T1000 (cell line): ENCODE measurements at places on chromosomes 11 and 22.

- no peak for DNase-seq
Measured at GRCh38 chr22:43466710-43467109, 54.9 kb downstream of the MPPED1 start.

- DNase-seq: no peak
Measured at GRCh38 chr11:117843666-117844484, 19.3 kb upstream of the FXYD2 start.

DNA sequence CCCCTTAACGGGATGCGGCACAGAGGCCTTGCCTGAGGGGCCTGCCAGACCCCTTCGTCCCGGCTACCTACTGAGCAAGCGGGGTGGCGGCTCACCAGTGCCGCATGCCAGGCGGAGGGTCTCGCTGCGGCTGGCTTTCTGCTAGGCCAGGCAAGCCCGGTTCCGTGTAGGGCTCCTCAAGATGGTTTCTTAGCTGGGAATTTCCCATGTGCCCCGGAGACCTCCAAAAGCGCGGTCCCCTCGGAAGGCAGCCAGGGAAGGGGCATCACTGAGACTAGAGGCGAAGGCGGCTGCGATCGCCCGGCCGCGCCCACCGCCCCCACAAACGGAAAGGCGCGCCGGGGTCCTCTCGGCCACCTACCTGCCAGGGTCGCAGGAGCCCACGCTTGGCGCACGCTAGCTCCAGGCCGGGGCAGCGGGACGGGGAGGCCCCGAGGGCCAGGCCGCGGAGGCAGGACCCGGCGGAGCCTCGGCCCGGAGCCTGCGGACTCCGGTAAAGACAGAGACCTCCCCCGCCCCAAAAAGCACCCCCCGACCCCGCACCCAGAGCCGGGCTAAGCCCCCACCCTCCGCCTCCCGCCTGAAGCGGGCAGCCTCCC, 23.8 kb downstream of the MICAL3 start:
- no peak for DNase-seq

GRCh38 chr11:1204381-1205101, 18.3 kb upstream of the MUC5B start:
- no peak for DNase-seq

DNA sequence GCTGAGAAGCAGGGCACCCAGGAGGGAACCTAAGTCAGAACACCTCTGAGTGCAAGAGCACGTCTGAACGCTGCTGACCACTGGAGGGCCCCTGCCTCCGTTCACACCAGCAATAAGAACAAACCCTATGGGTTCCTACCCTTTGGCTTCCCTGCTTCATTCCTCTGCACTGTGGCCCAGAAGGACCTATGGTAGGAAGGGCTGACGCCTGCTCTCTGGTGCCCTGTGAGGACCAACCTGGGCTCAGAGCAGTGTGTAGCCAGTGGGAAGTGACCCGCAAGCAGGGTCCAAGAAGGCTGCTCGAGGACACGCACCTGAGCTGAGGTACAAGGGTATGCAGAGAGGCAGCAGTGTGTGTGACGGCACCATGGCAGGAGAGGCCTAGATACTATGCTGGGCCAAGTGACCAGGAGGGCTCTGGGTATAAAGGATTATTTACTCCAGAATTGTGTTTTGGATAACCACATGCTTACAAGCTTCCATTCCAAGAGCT, 68.8 kb upstream of the CLTCL1 start:
- DNase-seq: no peak

DNA sequence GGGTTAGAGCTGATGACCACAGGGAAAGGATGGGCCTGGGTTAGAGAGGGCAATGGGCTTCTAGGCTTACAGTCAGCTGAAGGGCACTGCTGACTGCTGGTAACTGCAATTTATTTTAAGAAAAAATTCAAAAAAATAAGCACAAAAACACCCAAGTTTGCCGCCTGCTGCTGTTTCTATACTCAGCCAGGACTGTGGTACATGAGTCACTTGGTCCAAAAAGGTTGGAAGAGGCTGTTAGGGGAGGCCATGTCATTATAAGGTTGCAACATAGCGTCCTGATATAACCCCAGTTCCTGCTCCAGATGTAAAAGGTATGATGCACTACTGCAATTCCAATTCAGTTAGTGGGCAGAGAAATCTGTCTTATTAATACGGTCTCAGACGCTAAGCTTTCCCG, 98.9 kb downstream of the ETS1 start:
- DNase-seq: no peak

DNA sequence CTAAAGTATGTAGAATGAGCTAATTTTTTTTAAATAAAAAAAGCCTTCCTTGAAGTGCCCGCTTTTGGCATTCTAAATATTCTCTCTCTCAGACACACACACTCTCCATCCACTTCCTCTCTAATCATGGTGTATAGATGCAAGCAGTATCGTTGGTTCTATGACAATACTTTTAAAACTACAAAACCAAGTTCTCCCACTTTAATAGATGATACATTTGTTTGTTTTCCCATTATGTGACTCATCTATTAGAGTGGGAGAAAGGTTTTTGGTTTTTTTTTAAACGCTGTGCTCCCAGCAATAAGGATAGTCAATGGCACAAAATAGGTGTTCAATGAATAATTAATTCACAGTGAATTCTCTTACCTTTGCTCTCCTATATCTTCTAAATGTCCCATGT, 44.6 kb downstream of the FZD4 start:
- no peak for DNase-seq

GRCh38 chr22:23222033-23222792, 41.9 kb downstream of the BCR start:
- no peak for DNase-seq

GRCh38 chr11:27619039-27619574, 81.1 kb downstream of the BDNF start:
- no peak for DNase-seq

- DNase-seq: no peak
Measured at GRCh38 chr11:85902353-85902752, 47.2 kb downstream of the CCDC83 start.

- DNase-seq: no peak
Measured at GRCh38 chr22:27692243-27692642, 109.3 kb downstream of the MN1 start.

- no peak for DNase-seq
Measured at GRCh38 chr11:114651145-114651718, 27.1 kb upstream of the NXPE2 start.

DNA sequence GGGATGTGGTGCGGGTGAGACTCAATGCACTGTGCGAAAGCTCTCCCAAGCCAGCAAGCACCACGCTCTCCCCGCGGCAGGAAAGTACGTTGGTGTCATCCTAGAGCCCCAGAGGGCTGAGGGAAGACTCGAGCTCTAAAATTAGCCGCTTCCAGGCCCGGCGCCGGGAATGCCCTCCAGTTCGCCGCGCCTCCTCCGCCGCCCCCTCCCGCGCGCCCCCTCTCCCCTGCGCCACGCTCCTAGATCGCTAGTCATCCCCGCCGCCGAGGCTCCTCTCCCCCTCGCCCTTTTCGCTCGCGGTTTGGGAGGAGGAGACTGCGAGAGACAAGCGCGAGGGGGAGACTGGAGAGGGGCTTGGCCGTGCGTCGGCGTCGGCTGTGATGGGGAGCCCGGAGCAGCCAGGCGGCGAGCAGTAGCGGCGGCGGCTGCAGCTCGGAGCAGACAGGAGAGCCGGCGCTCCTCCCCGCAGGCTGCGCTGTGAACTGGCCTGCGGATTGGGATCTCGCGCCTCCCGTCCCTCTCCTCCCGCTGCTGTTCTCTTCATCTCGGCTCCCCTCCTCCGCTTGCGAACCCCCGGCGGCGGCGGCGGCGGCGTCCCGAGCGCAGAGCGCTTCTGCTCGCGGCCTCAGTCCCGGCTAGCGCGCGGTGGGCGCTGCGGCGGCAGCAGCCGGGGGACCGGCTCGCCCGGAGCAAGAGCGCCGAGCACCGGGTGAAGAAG, at the start of gene FAT3:
FAT3 (plus strand) TSS at position 412 of the 718 bp plus-strand sequence. CDS start 127,295 bp downstream, outside the sequence.
- peak; percentile 31 for DNase-seq

- DNase-seq: no peak
Measured at GRCh38 chr11:15307619-15308024, 192.9 kb downstream of the INSC start.

DNA sequence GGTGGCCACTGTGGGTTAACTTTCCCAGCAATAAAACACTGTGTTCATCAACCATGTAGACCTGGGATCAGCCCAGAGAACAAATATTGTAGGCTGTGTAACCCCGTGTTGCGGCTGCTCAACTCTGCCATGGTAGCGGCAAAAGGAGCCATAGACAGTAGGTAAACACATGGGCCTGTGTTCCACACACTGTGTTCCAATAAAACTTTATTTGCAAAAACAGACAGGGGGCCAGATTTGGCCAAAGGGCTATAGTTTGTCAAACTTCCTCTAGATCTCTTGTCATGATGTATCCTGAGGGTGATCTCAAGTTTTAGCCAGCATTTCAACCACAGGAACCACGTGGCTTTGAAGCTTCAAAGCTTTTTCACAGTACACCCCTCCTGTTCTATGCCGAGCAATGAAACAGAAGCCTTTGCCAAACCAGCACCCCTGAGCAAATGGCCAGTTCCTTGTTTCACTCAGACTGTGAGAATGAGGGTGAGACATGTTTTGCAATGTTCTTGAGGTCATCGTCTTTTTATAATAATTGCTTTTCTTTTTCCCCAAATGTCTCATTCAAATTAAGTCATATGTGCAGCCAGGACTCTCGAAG, 49.9 kb upstream of the FADD start:
- DNase-seq: no peak

- no peak for DNase-seq
Measured at GRCh38 chr11:44574610-44575287, 9.3 kb downstream of the CD82 start.

DNA sequence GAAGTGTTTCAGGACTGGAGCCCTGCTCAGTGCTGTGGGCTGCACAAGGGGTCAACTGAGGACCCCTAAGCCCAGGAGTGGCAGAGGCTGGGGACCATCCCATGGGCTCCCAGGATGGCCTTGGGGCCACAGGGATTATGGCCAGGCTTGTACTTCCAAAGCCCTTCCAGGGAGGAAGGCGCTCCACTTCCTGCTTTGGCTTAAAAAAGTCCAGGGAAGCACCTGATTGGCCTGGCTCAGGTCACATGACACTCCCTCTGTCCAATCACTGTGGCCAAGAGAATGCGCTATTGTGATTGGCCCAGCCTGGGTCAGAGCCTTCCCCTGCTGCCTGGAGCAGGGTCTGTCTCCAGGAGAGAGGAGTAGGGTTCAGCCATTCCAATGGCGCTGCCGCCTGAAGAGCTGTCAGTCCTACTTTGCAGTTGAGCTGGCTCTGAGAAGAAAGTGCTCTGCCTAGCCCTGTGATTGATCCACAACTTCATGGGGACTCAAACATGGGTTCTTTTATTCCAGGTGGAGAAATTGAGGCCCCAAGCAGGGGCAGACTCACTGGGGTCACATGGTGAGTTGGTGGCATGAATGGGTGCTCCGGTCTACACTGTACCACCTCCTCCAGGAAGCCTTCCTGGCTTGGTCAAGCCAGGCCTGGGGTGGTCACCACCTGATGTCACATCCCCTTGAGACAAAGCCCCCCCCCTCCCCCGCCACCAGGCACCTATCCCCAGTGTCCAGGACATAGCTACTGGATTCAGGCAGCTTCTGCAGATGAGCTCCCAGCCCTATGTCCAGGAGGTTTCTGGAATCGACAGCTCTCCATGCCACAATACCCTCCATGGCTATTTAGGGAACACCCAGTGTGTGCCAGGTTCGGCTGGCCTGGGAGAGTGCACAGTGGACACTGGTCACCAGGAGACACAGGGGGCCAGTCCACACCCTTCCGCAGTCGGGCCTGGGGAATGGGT, 48.2 kb downstream of the RTN4R start:
- DNase-seq: no peak

GRCh38 chr11:37298173-37298572, 700.1 kb upstream of the RAG2 start:
- DNase-seq: no peak

- no peak for DNase-seq
Measured at GRCh38 chr11:67311556-67312082, 8.3 kb downstream of the SSH3 start.

GRCh38 chr11:112922606-112923005, 38.6 kb upstream of the NCAM1 start:
- DNase-seq: no peak

- DNase-seq: no peak
Measured at GRCh38 chr11:118343981-118344515, at the start of gene CD3G. TSS of gene CD3G (plus strand) at chr11:118344344. CDS start at chr11:118344424, 80 bp downstream.

GRCh38 chr11:59814021-59814420, 3.4 kb upstream of the MRPL16 start:
- DNase-seq: no peak

GRCh38 chr11:46296059-46296527, 18.6 kb downstream of the CREB3L1 start:
- DNase-seq: no peak

GRCh38 chr22:45271667-45272201, 13.0 kb upstream of the UPK3A start:
- no peak for DNase-seq

GRCh38 chr11:70085815-70086769, 8.0 kb downstream of the ANO1 start:
- DNase-seq: no peak

GRCh38 chr11:64225608-64226506, at the start of the genes NUDT22 and TRPT1:
TSS of gene NUDT22 (plus strand) at chr11:64226274. CDS start at chr11:64226653, 379 bp downstream.
TSS of gene TRPT1 (minus strand) at chr11:64226186. CDS start at chr11:64225860, 326 bp downstream.
- DNase-seq: peak; percentile 76

DNA sequence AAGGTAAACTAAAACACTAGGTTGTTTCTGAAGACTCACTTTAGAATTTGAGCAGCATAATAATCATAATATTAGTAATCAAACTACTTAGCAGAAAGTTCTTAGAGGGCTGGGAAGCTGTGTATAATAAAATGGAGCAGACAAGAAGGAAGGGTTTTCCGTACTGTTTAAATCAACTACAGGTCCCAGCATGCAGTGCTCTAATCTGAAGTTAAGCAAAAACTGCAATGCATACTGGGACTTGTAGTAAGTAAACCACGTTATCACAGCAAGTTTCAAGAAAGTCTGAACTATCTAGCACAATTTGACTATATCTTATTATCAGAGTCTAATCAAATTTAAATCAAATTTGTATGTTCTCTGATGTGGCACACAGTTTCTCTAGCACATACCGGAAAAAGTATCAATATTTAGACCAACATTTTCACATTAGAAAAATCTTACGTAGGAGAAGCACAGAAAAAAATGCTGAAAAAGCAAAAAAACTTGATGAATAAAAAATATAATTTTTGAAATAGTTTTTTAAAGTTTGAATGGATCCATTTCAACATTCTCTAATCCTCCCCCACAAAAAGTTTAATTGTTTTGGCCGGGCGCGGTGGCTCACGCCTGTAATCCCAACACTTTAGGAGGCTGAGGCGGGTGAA, 8.2 kb downstream of the PHF21A start:
- no peak for DNase-seq

GRCh38 chr11:86591631-86592030, 80.8 kb downstream of the ME3 start:
- DNase-seq: no peak

GRCh38 chr11:131178020-131178419, 192.4 kb upstream of the NTM start:
- DNase-seq: no peak

GRCh38 chr11:32385998-32386397, 49.3 kb downstream of the WT1 start:
- no peak for DNase-seq

DNA sequence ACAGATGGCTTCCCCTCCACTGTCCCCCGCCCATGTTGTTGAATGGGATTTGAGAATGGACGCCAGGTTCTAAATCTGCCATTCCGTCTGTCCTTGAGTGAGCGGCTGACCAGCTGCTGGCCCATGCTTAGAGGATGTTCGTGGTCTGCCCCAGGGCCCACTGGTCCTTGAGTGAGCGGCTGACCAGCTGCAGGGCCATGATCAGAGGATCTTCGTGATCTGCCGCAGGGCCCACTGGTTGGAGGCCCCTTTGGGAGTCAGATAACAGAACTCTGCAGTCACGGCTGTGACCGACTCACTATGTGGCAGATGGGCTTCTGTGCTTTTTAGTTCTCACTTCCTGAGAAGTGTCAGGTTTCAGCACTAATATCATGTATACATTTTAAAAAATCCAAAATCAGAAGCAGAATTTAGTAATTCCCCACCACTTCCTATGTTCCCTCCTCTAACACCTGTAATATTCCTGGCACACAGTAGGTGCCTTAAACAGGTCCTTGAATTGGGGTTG, 54.1 kb downstream of the MICAL3 start:
- no peak for DNase-seq
